ENCODE measurements at places on chromosomes 3 and 15.

GRCh38 chr15:100092034-100092433 is 249.7 kb downstream of the ADAMTS17 start:
- DNase-seq: no peak

GRCh38 chr3:134904241-134904771 is 109.2 kb downstream of the EPHB1 start:
- DNase-seq: no peak

DNA sequence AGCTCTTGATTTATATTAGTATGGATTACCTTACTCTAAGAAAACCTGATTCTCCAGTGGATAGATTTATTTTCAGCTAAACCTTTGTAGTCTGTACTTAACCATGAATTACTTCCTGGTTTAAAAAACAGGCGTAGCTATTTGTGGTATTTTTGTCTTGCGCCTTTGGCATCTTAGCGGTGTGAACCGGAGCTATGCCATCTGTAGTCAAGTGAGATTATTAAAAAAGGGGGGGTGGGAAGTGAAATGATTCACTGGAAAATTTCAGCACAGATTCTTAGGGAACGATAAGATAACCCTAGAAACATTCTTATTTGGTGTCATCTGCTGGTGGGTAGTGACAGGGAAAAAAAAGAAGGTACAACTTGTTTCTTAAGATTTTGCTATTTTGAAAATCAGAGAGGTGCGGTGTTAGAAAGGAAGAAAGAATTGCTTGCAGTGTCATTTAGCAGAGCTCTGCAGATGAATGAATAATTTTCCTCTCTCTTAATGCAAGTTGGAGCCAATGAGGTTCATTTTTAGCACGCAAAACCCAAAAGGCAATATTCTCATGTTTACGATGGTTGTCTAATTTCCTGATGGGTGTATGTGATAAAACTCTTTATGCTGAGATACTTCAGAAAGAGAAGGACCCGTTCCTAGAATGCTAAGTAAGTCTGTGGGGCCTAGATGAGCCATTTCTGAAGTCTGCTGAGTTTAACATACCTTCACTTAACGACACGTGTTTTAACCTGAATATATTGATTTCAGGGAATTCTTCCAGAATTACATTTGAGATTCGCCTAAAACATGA is 44.0 kb downstream of the PSMD6 start:
- peak; percentile 23 for DNase-seq

- peak; percentile 83 for DNase-seq
These were observed 109.4 kb upstream of the FGF7 start for GRCh38 chr15:49313650-49314049.

DNA sequence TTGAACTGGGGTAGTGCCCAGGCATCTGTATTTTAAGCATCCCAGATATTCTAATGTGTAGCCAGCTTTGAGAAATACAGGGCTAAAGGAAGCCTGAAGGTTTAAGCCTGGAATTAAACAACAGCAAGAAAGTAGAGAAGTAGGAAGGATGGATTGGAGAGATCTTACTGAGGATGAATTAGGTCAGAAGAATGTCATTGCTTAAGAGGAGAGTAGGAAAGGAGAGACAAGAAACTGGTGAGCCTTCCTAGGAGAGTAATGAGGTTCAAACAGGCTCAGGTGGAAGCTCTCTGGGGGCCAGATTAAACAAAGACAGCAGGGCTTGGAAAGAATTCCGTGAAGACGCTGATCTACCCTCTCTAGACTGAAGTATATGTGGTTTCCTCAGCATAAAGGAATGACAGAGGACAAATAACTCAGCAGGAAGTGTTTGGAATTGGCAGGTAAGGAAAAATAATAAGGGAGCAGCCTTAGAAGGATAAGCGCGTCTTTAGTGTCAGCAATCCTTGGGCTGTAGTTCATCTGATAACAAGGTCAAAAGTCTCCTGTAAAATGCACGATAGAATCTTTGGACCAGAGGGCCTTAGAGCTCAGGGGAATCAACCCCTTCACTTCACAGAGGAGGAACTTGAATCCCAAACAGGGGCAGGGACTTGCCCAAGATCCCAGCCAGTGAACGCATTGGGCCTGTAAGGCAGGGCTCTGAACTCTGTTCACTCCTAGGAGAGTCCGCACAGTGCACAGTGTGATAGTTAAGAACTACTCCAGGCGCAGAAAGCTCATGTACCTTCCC is 90.9 kb downstream of the TP63 start:
- no peak for DNase-seq

- DNase-seq: peak; percentile 25
These were observed 169.4 kb downstream of the TBC1D2B start for GRCh38 chr15:77907824-77908751.

- peak; percentile 56 for DNase-seq
These were observed 38.0 kb upstream of the DPH6 start for GRCh38 chr15:35583863-35584528.

Measured in fibroblast of upper back skin (primary cell).